Large intestine (tissue), 12 donors: ENCODE measurements at places on chromosomes 5 and 9. TPM values are rescaled to one million over a fixed set of nuclear protein-coding genes. Genes with fewer than 3 reads are reported as not detected.

Gene SPATA31D3
- not detected for polyA plus RNA-seq

- no peak overlapping the region for H3K27ac ChIP-seq
- H3K4me1 ChIP-seq = no peaks in the 10 kb centered on the region
- no peak for DNase-seq
- H3K27me3 ChIP-seq = peaks cover 6% of the 10 kb centered on the region
These were observed 78.5 kb downstream of the SH3TC2 start for GRCh38 chr5:148984345-148984744.

Gene ANXA2R
- polyA plus RNA-seq = 1.4 TPM

DNA sequence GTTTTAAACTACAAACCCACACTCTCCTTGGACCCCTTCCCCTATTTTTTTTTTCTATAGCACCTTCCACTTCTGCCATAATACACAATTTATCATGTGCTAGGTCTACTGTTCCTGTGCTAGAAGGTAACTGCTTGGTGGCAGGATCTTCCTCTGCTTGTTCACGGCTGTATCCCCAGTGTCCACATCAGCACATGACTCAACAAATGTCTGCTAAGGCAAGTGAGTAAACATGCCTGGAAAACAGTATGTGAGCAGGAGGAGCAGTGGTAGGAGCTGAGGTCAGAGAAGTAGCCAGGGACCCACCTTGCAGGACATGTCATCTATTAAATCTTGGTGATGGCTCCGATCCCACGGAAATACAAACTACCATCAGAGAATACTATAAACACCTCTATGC, 79.4 kb downstream of the AUH start:
- DNase-seq = no peak
- no peak overlapping the region for H3K27ac ChIP-seq
- H3K4me1 ChIP-seq = no peaks in the 10 kb centered on the region

Gene CORO2A
- polyA plus RNA-seq = 57.6 TPM
